Neuronal stem cell (in vitro differentiated cells): ENCODE measurements at places on chromosomes 12 and 14.

DNA sequence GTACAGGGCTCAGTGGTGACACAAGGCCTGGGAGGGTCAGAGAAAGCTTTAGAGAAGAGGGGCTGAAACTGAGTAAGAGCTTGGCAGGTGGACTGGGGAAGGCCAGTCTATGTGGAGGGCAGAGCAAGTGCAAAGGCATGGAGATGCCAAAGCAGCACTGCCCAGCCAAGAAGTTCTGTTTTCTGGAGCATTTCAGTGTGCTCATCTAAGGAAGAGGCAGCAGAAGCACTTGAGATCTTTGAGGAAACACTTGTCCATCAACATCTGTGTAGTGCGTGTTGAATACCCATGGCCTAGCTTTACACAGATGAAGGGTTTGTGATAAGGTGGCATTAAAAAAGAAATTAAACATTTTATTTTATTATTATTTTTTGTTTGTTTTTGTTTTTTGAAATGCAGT, 52.8 kb downstream of the FOS start:
- no peak for DNase-seq

- DNase-seq = no peak
Measured at GRCh38 chr12:124779161-124780141, 84.2 kb downstream of the SCARB1 start.

DNA sequence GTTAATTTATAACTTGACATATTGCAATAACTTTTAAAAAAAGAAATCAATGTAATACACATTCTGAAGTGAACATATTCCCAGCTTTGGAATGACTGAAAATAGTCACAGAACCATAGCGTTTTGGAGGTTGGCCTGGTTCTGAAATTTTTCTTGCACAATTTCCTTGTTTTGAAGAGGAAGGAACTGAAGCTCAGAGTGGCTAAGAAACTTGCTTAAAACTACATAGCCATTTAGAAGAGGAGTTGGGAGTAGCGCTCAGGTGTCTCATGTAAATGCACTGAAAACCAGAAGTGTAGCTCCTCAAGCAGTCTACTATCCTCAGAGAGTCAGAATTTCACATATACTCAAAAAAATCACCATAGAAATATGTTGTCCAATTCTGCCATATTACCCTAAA, 41.2 kb downstream of the SLC38A1 start:
- no peak for DNase-seq

GRCh38 chr12:104641862-104642261, 185.1 kb downstream of the CHST11 start:
- DNase-seq = no peak

DNA sequence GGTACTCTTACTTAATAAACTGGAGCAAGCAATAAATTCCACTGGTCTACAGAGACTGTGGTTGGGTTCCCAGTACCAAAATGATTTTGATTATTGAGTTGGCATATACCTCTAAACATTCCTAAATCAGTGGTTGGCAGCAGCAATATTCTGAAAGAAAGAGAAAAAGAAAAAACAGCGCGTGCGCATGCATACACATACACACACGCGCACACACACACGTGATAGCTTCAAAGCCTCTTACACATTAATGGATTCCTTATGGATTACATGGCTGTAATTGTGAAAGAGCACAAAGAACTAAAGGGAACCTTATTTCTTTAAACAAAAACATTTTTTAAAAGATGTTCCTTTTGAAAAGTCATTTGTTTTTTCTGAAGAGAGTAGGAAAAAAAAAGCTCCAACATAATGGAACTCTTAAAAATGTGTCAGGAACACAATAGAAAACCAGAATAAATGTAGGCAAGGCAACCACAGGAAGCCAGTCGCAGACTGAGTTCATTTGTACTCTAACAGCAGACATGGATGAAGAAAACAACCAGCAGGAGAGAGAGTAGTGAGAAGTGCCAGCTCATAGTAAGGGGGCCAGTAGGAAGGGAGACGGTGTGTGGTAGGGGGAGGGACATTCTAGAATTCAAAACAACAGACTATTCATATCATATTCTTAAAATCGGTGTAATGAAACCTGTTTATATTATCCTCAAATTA, 80.0 kb downstream of the DRAM1 start:
- DNase-seq = no peak

DNA sequence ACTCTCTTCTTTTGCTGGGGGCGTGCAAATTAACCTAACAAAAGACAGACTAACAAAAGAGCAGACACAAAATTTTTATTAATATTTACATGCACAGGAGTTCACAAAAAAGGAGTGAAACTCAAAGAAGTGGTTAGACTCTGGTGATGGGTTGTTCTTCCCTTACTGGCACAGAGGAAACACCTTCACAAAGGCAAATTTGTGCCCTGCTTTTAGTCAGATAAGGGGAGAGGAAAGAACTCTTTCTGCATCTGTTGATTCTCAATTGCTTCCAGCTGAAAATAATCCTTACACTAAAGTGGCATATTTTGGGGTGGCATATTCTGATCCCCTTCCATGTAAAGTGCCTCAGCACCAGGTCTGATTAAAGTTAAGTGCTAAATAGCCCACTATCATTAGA, 190.2 kb upstream of the AMIGO2 start:
- no peak for DNase-seq

- DNase-seq = no peak
Measured at GRCh38 chr14:106436310-106436905, 910.0 kb downstream of the TMEM121 start.

- DNase-seq = no peak
Measured at GRCh38 chr12:79535751-79536150, 155.0 kb downstream of the PAWR start.

GRCh38 chr12:56719056-56719455, 6.0 kb downstream of the NACA start:
- DNase-seq = no peak

GRCh38 chr12:24270965-24271364, 321.5 kb upstream of the SOX5 start:
- DNase-seq = no peak

- DNase-seq = no peak
Measured at GRCh38 chr12:29071099-29071498, 78.0 kb upstream of the FAR2 start.

DNA sequence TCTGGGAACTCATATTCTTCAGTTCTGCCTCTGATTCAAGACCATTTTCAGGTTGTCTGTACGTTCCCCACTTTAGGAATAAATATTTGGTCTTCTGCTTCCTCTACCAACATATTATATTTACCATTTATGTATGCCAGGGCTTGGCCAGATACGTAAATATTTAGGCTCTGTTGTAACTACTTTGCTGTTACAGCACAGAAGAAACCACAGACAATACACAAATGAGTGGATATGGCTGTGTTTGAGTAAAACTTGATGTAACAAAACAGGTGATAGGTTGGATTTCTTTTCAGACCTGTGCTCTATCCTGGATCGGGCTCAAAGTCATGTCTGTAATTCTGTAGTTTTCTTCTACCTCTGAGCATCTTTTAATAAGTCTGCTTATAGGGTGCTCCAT, 37.5 kb downstream of the RAP1B start:
- DNase-seq = no peak

GRCh38 chr12:78331181-78331580, 500.5 kb downstream of the NAV3 start:
- no peak for DNase-seq

DNA sequence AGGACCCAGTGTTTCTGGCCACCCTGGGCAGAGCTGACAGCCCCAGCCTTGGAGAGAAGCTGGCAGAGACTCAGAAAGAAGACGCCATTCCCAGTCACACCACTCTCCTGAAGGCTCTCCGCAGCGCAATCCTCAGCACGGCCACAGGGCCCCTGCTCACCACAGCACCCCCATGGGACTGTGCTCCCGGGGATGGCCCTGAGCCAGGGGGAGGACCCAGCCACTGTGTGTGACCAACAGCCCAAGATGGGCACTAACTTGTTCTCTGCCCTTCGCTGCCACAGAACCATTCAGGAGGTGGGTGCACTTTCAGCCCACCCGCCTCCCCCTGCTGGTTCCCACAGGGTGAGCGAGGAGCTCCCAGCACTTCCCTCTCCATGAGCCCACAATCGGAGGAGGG, 57.1 kb downstream of the CCNK start:
- DNase-seq = no peak

- no peak for DNase-seq
Measured at GRCh38 chr12:64478661-64479060, 26.7 kb downstream of the TBK1 start.

GRCh38 chr12:120367924-120368788, 808 bp downstream of the MSI1 start:
- DNase-seq = no peak
